SJSA1 (cell line): ENCODE measurements at places on chromosomes 7 and 10. TPM values are rescaled to one million over a fixed set of nuclear protein-coding genes. Genes with fewer than 3 reads are reported as not detected.
A peak's percentile ranks its signal among the peaks of the same experiment; 100 is the strongest.

DNA sequence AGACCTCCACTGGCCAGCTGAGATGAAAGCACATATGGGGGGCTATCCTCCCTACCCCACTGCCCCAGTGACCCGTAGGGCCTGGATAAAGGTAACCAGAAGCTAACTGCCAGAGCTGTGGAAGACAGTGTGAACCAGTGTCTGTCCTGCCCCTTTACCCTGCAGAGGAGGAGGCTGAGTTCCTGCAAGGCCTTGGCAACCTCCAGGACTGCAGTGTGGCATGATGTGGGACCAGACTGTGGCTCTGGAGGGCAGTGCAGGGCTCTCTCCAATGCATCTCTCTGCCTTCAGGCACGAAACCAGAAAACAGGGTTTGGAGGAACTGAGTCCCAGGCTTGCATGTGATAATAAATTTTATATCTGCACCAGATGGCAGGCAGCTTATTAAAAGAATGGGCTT is 93.1 kb downstream of the EPC1 start:
- no peak for DNase-seq

DNA sequence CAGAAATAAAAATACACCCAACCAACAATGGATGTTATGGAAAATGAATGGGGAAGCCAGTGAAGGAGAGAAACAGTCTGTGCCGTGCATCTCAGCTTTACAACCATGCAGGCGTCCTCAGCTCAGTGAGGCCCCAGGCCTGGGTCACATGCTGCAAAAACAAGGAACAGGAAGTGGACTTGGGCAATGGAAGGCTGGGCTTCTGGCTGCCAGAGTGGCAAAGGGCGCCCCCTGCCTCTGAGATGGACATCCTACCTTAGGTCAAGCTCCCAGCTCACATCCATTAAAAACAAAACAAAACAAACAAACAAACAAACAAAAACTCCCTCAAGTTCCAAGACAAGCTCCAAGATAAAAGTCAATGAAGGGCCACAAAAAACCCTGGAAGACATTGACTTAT is 54.7 kb upstream of the AFAP1L2 start:
- peak; percentile 10 for DNase-seq

- no peak for DNase-seq
Measured at GRCh38 chr7:16801111-16801542, 3.7 kb downstream of the AGR2 start.

Gene HOXA4
- total RNA-seq = 0.58 TPM in 1 of 2 replicates, not detected in the other

DNA sequence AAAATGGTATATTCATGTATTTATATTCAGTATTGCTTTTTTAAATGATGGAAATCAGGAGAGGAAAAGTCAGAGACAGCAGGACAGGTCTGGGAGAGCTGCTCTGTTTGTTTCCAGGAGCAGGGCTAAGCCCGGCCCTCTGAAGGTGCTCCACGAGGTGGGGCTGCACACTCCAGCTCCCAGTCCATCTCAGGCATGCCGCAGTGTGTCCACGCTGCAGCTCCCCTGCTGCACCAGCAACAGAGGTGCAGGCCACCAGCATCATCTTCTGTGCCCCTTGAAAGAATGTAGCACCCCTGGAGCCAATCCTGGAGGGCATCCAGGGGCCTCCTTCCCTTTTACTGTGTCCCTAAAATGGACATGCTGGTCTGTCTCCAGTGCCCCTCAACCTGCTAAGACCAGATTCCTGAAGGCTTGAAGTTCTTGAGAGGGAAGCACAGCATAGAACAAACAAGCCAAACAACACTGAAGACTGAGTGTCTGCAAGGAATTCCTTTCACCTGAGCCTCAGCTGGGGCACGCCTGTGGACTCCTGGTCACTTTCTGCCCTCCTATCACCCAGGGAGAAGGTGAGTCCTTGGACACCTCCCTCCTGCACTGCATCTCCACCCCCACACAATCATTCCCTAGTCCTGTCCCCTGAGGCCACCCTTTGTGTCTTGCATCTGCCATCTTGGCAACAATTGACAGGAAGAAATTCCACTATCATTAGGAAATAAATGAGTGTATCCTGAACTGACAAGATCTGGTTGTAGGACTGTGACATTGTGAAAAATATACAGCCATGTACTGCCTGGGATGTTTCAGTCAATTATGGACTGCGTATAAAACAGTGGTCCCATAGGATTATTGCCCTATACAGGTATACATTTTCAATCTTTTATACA is 100.5 kb downstream of the CXCL12 start:
- DNase-seq = no peak

- DNase-seq = no peak
Measured at GRCh38 chr7:157827863-157828160, 491.0 kb downstream of the DNAJB6 start.

DNA sequence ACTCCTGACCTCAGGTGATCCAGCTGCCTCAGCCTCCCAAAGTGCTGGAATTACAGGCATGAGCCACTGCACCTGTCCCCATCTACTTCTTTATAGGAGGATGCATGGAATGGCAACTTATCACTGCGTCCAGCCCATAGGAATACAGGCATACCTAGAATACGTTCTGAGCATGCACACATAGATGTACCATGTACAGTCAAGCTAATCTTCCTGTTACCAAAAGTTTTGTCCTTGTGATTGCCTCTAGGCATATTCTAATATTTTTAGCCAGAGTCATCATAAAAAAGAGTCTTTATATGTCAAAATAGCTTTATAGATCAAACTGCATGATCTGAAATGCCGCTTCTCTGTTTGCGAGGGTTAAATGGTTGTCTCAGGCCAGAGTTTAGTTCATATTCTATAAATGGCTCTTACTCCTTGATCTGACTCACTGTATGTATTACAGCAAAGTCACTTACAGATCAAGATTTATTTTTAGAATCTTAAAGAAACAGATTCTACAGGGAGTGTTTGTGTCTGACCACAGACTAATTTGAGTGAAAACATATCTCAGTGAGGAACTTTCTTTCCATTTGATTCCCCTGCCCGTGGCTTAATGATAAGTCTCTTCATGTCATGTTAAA is 210.9 kb downstream of the CREB5 start:
- DNase-seq = no peak

- no peak for DNase-seq
Measured at GRCh38 chr7:136588216-136588615, 280.2 kb upstream of the CHRM2 start.

Gene VIPR2
- 1.5 TPM in 1 of 2 replicates, not detected in the other for total RNA-seq

- peak; percentile 87 for DNase-seq
Measured at GRCh38 chr10:108901781-108902618, 1021.3 kb downstream of the XPNPEP1 start.

Gene NPY4R
- 0.06 and 0.71 TPM in 2 replicates for total RNA-seq

- DNase-seq = no peak
Measured at GRCh38 chr10:51405580-51406351, 293.6 kb downstream of the CSTF2T start.

Gene C10orf88
- total RNA-seq = 11.9 and 12.6 TPM in 2 replicates

Gene CFAP70
- 0.08 and 0.25 TPM in 2 replicates for total RNA-seq

Gene RTKN2
- total RNA-seq = 3.3 and 6.5 TPM in 2 replicates

- DNase-seq = peak; percentile 60
Measured at GRCh38 chr7:106166651-106167342, 54.7 kb upstream of the SYPL1 start.

- DNase-seq = no peak
Measured at GRCh38 chr7:151095828-151096475, 9.7 kb downstream of the AGAP3 start.

DNA sequence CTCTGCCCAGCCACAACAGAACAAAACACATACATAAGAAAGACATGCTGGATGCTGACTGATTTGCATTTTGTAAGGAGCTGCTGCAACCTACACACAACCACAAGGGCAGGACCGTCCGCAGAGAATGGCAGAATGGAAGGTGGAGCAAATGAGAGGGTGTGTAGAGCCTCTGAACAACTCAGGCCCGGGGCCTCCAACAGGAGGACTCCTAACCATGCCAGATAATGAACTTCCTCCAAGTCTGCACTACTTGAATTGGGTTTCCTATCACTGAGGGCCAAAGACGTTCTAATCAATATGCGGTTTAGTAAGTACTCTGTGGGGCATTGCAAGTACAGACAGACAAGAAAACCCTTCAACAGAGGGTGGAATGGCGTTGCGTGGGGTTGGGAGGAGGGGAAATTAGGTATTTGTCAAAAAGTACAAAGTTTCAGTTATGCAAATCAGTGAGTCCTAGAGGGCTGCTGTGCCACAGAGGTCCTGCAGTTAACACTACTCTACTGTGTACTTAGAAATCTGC is 14.6 kb downstream of the VOPP1 start:
- DNase-seq = no peak

Gene ESYT2
- total RNA-seq = 74.7 and 89.6 TPM in 2 replicates

Gene LRRC18
- not detected in 2 replicates for total RNA-seq

DNA sequence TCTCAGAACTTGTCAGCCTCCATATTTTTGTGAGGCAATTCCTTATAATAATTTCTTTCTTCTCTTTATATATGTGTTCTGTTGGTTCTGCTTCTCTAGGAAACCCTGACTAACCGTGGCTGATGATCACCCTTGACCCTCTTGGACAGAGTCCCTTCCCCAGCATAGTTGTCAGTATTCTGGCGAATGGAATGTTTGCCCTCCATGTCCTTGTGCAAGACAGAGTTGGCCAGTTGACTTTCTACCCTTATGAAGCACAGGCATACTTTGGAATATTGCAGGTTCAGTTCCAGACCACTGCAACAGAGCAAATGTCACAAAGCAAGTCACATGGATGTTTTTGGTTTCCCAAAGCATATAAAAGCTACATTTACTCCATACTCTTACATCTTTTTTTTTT is 297.7 kb upstream of the SHH start:
- DNase-seq = no peak

- no peak for DNase-seq
Measured at GRCh38 chr10:83533290-83533689, 606.0 kb upstream of the GHITM start.

Gene C10orf90
- not detected in 2 replicates for total RNA-seq

GRCh38 chr7:24732646-24733413 is 24.4 kb downstream of the GSDME start:
- no peak for DNase-seq

- DNase-seq = no peak
Measured at GRCh38 chr7:142188846-142189245, 69.0 kb downstream of the PRSS58 start.

DNA sequence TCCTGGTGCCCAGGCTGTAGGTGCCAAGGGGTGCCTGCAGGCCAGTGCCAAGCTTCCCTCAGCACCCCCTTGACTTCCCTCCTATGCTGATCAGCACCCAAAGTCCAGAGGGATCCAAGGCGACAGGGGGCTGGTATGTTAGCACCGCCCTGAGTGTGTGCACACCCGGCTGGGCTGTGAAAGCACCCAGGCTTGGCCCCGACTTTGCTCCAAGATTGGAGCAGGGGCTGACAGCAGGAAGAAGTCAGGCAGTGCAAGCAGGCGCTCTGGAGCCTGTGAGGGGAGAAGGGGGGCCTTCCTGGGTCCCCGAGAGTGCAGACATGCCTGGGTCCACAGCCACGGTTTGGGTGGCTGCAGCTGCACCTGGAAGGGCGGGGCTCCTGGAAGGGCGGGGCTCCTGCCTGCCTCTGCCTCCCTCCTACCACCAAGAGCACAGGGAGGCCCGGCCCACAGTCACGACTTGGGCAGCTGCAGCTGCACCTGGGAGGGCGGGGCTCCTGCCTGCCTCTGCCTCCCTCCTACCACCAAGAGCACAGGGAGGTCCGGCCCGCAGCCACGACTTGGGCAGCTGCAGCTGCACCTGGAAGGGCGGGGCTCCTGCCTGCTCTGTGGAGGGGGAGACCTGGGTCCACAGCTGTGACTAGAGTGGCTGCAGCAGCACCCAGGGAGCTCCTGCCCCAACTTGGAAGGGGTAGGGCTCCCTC is 30.2 kb upstream of the ZMYND11 start:
- no peak for DNase-seq

Gene AOAH
- 0.61 TPM in 1 of 2 replicates, not detected in the other for total RNA-seq

DNA sequence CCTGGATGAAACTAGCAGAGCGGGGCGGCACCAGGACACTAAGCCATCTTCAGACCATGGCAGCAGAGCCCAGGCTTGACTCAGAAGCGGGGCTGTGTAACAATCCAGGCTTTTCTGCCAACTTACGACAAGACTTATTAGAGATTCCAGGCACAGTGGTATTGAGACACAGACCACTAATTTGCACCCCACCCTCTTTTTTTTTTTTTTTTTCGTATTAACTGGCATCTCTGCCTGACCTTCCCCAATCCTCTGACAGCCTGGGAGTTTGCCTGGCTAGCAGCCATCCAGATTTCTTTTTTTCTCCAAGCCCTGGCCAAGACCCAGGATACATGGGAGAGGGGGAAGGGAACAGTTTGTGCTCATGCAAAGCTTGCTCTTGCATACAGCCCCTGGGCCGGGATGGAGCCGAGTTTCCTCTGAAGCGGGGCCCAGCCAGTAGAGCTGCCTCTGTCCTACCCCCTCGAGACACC is 182.4 kb downstream of the PLXNA4 start:
- no peak for DNase-seq

- DNase-seq = no peak
Measured at GRCh38 chr10:24209946-24210491, 1.1 kb downstream of the KIAA1217 start.

- no peak for DNase-seq
Measured at GRCh38 chr10:22133749-22134624, 83.8 kb downstream of the EBLN1 start.

GRCh38 chr10:129339191-129339590 is 127.8 kb upstream of the MGMT start:
- DNase-seq = no peak

- DNase-seq = no peak
Measured at GRCh38 chr10:30062090-30062489, 2.7 kb upstream of the JCAD start.

- DNase-seq = no peak
Measured at GRCh38 chr10:51630640-51631005, 68.8 kb downstream of the CSTF2T start.

- no peak for DNase-seq
Measured at GRCh38 chr10:62594093-62594520, 210.4 kb upstream of the ADO start.

Gene OR2A7
- not detected in 2 replicates for total RNA-seq
